HCT116 (cell line): ENCODE measurements at places on chromosomes 2 and 18. TPM values are rescaled to one million over a fixed set of nuclear protein-coding genes. Genes with fewer than 3 reads are reported as not detected.

Gene SPATA3
- total RNA-seq, result not detected

DNA sequence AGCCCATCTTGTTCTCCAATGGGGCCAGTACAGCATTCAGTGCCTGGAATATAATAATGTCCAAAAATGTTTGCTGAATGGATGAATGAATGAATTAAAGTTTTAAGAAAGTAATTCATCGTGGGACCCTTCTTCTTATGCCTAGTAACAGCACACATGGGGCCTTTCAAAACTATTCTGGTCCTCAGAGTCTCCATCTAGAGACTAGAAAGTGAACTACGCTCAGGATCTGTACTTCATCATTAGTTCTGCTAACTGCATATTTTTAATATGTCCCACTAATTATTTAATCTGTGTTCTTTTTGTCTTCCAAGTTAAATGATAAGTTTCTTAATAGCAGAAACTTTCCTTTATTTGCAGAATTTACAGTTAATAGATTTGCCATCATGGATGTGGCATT, 172.5 kb downstream of the SMAD2 start:
- no peak for DNase-seq

GRCh38 chr18:55031979-55032378, 72.7 kb upstream of the CCDC68 start:
- no peak for DNase-seq

Gene ORMDL1
- total RNA-seq, result 32.7 TPM

DNA sequence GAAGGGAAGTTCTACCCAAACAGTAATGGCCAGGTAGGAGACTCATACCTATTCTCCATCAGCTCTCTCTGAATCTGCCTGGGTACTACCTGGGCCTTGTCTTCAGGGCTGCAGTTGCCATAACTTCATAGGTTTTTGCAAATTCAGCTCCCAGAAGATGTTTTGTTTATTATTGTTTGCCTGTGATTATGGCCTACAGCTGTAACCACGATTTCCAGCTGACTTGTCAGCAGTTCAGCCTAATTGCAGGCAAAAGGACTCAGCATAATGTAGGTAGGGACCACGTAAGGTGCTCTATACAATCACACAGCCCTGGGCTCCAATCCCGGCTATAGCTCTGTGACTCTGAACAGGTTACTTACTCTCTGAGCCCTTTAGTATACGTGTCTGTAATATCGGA, 187.0 kb upstream of the FN1 start:
- no peak for DNase-seq

Gene AGPS
- total RNA-seq, result 66.6 TPM

DNA sequence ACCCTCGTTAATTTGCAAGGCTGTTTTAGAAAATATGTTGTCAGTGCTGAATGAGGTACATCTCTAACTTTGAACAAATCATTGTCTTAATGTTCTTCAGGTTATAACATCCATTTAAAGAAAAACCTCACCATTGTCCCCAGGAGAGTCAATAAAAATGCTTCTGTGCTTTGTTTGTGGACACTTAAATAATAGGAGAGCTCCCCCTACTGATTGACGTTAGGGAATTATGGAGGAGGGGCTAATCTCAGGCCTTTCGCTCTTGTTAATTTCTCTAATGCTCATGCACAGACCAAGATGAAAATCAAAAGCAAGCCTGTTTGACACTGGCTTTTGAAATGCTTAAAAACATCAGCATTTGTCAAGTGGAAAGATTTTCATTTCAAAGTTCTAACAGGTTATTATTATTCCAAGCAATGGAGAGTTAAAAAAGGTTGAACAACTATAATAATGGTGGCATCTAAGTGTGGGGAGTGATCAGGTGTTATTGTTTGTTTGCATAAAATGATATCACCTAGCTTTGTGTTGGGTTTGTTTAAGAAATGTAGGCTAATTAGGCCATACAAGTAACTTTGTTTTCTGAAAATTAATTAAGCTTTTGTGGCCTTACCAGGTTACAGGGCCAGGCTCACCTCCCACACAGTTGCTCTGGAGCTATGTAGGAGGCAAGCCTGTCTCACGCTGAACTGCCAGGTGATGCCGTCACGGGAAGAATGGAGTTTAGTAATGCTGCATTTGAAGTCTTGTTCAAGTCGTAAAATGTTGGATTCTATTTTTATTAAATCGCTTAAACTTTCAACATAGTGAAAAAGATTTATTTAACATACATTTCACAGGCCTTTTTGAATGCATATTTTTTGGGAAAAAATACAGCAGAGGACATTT, 51.7 kb upstream of the SMIM21 start:
- DNase-seq, result peak; percentile 51
